Ureter (tissue), 1 donor: ENCODE measurements at places on chromosomes 6 and 20. TPM values are rescaled to one million over a fixed set of nuclear protein-coding genes. Genes with fewer than 3 reads are reported as not detected.

DNA sequence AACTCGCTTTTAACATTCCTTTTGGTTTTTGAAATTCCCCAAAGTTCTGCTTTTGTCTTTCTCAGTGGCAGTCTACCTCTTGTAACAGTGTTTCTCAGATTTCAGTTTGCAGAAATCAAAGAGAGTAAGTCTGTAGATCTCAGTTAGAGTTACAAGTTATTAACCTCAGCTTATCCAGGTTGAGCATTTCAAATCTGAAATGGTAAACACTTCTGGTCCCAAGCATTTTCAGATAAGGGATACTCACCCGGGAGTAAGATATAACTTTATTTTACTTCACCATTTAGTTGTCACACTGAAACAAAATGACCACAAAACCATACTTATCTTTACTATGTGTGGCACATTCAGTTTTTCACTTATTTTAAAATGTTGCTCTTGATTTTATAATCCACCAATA is 9.8 kb downstream of the ZNF292 start:
- DNase-seq = no peak

GRCh38 chr6:34947561-34947960 is 58.5 kb downstream of the ANKS1A start:
- DNase-seq = no peak

DNA sequence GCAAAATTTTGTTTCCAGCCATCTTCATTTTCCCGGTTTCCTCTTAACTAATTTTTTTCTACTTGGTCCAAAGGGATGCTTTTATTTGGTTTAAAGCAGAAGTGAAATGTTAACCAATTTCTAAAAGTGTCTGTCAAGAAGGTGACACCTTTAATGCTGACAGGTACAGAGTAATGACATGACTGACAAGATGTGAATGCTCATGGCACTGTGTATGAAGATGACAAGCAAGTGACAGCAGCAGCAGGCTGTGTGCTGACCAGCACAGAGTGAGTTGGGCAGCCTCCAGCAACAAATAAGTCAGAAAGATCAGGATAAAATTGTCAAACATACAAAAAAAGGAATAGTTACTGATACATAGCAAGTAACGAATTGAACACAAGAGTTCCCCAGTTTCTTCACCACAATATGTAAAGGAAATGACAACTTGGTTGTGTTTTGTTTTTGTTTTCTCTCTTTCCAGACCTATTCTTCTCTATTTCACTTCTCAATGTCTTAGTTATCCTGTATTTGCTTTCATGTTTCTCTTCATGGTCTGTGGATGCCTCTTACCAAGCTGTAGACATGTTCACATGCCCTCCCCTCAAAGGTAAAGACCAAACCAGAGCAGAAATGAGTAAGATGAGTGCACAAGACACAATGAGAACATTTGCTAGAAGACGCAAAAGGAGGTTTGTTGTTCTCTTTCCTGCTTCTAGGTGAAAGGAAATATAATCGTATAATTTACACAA is 174.9 kb downstream of the FRK start:
- no peak for DNase-seq

ADAM33 gene
- total RNA-seq = 56.9 TPM

CLPSL1 gene
- total RNA-seq = not detected

ALDH5A1 gene
- total RNA-seq = 39.6 TPM
